ENCODE measurements at places on chromosomes 12 and 14.

DNA sequence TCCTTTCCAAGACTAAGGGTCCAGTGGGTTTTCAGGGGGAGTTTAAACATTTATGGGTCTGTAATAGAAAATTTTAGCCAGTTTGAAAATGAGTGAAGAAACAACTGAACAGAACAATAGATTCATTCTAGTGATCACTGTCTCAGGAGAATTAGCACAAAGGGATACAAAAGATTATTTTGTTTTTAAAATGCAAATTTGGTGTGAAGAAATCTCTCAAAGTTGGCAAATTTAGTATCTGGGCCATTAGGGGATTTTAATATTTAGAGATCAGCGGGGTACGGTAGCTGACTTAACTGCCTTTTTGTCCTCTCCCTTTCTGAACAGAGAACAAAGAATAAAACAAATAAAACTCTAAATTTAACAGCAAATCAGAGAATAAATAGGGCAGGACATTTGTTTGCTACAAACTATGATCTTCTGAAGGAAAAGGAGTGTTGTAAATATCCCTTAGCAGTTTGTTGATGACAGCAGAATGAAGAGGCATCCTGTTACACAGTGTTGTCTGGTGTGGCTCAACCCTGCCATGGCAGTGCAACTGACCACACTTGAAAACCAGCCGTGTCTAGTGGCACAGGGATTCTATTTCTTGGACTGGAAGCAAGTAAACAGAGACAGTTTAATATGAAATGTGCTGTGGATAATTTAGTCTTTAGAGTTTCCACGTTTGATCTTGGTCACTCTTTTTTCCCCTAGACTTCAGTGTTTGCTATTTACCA is 46.3 kb upstream of the LRTM2 start:
- no peak for DNase-seq

DNA sequence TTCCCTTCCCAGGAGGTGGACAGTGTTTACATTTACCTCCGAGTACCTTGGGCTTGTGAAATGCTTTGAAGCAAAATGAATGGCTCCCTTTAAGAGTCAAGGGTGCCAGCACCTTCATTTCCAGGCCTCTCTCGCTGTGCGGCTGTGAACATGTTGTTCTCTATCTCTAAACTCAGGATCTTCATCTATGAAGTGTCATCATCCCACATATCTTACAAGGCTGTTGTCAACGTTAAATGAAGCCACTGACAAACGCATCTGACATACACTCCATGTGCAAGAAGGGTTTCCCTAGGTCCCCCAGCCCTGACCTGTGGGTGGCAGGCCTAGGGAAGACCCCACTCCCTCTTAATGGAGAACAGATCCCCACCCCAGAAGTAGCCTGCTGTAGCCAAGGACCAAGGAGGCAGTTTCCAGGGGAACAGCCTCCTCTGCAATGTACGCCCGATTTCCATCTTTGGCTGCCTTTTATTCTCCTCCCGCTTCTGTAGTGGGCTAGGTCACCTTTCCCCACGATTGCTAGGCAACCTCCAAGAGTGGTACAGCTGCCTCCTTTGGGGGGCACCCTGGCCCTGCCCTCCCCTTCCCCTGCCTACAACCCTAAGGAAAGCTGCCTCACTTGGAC is 7.6 kb downstream of the ACTN1 start:
- no peak for DNase-seq

GRCh38 chr12:49511410-49511809 is 27.4 kb upstream of the KCNH3 start:
- DNase-seq, result no peak

- peak; percentile 32 for DNase-seq
Measured at GRCh38 chr14:90398315-90398839, 1.5 kb downstream of the CALM1 start.

GRCh38 chr14:58815794-58816193 is 178.0 kb downstream of the DACT1 start:
- no peak for DNase-seq

DNA sequence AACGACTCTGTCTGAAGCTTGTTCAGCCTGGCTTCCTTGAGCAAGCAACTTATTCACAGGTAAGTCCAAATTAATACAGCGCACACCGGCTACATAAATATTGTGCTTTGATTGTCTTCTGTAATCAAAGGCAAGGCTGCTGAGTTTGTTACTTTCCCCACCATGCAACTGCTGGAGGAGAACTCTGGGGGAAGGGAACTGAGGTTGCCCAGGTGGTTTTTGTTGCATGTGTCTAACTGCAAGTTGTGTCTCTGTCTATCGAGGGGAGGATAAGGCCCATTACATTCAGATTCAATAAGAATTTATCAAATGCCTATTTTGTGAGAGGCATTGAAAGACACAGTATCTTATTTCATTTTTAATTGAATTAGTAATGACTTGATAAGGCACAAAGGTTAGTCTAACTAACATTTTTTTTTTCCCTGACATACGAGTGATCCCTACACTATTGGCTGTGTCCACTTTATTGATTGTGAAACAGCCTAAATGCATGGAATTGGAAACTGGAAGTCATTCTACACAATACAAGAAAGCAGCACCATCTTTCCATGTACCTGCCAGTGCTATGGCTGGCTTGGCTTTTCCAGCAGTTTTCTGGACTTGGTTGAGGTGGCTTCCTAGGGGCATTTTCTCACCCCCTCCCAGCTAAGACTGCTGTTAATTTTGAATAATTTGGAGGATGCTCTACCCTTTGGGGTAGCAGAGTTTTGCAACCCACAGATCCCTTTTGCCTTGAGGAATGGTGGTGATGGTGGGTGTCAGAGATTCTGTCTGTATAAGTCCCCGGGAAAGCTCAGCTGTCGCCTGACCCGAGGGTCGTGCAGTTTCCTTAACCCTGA is 951 bp upstream of the CHST11 start:
- DNase-seq, result no peak

GRCh38 chr12:18383203-18383602 is 121.9 kb downstream of the PIK3C2G start:
- no peak for DNase-seq
